Activated gamma-delta T cell (primary cell): ENCODE measurements at places on chromosomes 2 and 18.

GRCh38 chr2:9331704-9332103 lies 91.6 kb downstream of the ITGB1BP1 start:
- no peak for DNase-seq

DNA sequence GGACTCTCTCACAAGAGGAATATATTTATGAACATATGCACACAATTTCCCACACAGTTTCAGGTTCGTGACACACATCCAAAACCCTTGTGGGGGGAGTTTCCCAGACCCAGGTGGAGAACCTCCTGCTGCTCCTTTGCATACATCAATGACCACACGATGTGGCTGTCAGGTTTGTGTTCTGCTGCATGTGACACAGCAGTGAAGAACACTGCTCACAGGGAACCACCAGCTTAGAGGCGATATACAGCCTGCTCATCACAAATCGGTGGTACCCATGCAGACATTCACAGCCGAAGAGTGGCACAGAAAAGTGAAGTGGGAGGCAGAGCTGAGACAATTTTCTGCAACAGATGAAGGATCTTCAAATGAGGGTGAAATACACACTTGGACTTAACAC lies 175.6 kb upstream of the ZFP36L2 start:
- DNase-seq = no peak

DNA sequence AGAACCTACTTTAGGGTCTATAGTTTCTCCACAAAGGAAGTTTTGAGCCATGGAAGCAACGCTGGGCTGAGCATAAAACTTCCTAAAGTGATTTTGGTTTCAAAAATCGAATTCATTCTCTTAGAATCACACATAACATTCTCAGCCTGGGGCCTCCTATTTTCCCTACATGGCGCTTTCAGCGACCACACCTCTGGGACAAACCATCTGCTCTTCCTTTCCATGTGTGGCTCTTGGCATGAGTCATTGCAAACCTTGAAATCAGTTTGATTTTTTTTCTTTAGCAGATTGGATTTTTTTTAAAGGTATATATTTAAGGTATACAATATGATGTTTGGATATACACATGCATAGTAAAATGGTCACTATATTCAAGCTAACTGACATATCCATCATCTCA lies 72.5 kb upstream of the APCDD1 start:
- DNase-seq = no peak

DNA sequence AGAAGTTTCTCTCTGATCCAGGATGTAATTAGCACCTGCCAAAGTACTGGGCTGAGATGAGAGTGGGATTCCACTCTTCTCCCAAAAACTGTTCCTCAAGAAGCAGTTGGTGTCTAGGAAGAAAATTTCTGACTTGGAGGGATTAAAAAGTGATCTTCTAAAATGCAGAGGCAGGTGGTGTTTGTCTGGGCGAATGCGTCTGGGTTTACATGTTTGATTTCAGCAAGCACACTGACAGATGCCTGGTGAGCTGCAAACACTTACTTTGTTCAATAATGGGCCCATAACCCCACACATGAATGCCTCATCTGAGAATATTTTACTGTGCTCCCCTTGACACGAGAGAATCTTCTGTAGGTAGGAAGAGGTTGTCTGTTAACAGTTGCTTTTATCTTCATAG lies 24.3 kb upstream of the KCNF1 start:
- no peak for DNase-seq

DNA sequence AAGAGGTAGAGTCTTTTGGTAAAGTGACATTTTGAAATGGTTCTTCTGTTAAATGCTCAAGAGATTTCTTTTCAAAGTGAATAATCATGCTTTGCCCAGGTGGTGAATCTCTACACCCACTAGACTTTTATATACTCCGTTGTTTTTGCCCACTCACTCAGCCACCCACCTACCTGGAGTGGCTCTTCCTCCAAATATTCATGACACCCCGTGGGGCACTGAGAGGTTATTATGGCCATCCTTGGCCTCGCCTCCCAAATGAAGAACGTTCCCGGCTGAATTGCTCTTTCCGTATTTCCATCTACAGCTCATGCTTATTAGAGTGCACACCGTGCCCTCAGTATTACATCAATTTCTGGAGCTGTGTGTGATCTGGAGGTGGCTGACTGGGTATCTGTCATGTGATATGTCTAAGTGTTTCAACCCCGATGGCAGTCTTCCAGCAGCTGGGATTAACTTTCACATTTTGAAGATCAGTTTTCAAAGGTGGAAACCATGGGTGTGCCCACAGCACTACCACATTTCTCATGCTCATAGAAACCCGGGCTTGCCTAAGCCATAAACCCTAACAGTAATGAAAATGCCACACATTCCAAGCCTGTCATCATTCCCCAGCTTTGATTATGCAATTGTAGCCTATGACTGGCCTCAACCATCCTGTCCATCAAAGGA lies 406.6 kb upstream of the MMADHC start:
- no peak for DNase-seq

DNA sequence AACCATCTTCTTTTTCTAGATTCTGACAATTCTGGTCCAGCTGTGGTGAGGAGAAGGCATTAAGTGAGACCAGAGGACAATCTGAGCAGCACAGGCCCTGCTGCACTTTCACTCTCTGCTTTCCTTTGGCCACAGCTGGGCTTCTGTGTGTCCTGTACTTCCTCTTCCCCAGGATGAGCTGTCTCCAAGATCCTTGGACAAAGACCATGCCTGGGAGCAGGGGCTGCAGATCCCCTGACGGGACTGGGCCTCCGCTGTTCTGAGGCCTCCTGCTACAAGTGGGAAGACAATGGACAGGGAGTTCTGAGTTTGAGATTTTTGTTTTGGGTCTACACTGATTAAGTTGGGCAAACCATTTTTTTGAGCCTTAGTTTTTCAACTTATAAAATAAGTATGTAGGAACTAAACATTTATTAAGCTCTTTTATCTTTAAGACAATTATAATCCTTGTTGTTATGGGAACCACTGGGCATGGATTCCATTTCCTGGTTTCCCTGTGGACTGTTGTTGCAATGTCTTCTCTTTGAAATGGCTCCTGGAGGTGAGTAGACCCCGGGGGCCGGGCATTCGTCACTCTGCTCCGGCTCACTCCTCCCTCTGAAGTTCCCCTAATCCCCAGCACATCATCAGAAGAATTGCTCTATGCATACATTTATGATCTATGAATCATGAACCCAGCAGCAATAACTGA lies 266.6 kb downstream of the ACTR3 start:
- DNase-seq = no peak

GRCh38 chr2:134401081-134401497 lies 147.2 kb downstream of the MGAT5 start:
- DNase-seq = no peak

GRCh38 chr18:26046419-26047077 lies 43.9 kb downstream of the SS18 start:
- no peak for DNase-seq

- DNase-seq = no peak
Observed at GRCh38 chr2:238862701-238863100, 14.8 kb downstream of the TWIST2 start.

DNA sequence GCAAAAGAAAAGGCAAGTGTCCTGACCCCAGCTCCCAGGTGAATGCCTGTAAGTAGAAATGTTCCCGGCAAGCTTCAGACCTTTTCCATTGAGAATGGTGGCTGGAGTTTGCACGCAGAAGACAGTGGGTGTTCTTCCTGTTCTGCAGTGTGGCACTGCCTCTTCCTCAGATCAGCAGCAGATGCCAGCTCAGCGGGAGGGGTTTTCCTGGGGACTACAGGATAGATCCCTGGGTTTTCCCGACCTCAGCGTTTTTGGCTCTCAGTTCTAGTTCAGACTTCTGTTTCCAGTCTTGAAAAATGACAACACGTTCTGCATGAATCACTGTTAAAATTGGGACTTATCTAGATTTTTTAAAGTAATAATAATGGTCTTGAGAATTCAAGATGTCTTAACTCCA lies 39.2 kb downstream of the GRHL1 start:
- DNase-seq = no peak
